ENCODE measurements at places on chromosomes 3 and 15.

DNA sequence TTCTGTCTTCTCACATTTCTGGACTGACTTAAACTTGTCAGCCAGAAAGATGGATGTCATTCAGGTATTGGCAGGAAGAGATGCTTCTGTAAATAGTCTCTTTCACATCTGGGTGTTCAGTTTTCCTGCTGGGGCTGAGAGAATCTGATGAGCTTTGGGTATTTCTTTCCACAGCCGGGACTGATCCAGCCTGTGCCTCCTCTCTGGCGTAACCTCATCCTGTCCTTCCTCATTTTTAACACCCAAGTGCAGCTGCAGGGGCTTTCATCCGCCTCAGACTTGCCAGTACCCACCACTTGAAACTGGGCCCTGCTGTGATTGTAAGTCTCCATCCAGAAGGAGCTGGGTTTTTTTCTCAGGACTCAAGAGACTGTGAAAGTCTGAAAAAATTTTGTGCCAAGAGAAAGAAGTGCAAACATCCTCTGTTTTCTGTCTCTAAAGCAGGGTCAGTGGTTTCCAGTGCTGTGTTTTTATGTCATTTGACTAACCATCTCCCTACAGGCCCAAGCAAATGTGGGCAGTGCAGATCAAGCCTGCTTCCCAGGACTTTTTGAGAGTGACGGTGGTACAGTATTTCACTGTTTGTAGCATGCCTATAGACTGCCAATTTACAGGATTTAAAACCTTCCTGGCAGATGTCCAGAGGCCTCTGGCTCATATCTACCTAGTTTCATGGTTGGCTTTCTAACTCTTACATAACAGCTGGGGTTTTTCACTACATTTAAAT is 342.7 kb downstream of the PTPRG start:
- DNase-seq = no peak

DNA sequence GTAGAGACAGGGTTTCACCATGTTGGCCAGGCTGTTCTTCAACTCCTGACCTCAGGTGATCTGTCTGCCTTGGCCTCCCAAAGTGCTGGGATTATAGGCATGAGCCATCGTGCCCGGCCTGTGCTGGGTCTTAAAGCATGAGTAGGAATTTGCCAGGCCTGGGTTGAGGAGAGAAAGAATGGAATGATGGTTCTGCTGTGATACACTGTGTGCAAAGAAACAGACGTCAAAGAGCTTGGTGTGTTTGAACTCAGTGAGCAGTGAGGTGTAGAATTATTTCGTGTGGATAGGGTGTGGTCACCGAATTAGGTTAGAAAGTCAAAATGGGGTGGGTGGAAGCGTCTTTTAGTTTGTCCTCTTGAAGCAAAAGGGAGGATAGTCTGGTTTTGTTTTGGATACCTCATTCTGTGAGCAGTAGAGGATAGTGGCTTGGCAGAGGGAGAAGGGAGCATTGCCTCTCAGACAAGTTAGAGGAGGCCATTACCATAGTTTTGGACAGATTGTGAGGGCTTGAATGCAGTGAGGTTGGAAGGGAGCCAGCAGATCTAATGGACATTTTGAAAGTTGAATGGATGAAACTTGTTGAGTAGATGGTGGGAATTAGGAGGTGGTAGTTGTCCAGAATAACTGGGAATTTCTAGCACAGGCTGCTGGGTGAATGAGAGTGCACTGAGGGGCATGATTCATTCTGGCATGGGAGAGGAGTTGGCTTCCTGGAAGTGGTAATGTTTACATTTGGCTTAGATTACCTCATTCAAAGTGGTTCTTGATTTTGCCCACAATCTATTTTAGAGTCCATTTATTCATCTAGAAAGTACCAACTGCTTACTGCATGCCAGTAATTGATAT is 27.2 kb downstream of the AKAP13 start:
- peak; percentile 89 for DNase-seq

- peak; percentile 46 for DNase-seq
Measured at GRCh38 chr3:171531716-171532115, 71.5 kb upstream of the TNIK start.

GRCh38 chr15:35937380-35937779 is 391.4 kb upstream of the DPH6 start:
- no peak for DNase-seq

- DNase-seq = no peak
Measured at GRCh38 chr3:20742903-20743552, 557.0 kb upstream of the SGO1 start.

DNA sequence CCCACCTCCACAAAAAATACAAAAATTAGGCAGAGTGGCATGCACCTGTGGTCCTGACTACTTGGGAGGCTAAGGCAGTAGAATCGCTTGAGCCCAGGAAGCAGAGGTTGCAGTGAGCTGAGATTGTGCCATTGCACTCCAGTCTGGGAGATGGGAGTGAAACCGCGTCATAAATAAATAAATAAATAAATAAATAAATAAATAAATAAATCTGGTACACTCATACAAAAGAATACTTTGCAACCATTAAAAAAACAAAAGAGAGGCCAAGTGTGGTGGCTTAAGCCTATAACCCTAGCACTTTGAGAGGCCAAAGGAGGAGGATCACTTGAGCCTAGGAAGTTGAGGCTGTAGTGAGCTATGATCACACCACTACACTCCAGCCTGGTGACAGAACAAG is 28.0 kb downstream of the MESP1 start:
- DNase-seq = no peak

GRCh38 chr3:24591191-24591590 is 96.5 kb upstream of the THRB start:
- DNase-seq = no peak

DNA sequence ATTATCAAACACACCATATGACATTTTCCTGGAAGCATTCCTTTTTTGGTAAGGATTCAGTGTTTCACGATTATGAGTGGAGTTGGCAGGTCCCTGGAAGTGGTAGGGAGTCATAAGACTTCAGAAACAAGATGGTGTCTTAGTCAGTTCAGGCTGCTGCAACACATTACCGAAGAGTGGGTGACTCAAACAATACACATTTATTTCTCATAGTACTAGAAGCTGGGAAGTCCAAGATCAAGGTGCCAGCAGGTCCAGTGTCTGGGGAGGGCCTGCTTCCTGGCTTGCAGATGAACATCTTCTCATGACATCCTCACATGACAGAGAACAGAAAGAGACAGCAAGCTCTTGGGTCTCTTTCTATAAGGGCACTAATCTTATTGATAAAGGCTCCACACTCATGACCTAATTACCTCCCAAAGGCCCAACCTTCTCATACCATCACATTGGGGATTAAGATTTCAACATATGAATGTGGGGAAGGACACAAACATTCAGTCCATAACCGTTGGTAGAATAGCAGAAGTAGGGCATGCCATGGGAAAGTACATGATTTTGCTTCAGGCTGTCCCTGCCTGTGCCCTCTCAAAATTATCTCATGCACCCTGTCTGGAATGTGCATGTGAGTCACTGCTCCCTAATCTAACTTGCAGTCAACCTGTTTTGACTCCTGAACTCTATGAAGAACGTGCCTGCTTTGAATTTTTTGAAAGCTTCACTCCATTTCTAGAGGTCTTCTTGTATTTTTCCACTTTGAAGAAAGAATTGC is 72.5 kb downstream of the GTPBP8 start:
- peak; percentile 82 for DNase-seq

DNA sequence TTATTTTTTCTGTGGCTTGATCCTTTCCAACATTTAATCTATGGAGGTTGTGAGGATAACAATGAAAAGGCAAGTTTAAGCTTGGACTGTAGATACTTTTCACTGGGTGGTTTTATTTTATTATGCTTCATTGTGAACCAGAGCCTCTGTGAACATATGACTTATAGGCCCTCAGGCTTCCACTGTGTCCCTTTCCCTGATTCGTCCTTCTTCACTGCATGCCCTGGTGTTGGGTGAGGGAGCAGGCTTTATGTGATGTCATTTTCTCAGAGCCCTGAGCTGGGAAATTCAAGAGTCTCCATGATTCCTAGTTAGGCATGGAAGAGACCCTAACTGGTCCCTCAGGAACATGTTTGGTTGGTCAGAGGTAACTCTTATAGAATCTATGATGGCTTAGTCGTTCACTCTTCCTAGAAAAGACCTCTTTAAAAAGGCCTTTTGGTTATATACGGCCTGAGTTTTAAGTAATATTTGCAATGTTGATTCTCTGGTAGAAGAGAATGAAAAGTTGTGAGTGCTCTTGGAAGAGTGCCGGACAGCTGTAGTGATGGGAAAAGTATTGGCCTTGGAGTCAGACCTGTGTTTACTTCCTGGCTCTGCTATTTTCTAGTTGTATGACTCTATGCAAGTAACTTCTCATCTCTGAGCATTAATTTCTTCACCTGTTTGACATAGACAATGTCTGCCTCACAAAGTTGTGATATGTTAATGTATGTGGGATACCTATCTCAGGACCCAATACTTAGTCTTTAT is 168.4 kb downstream of the LPP start:
- DNase-seq = no peak

GRCh38 chr15:70826634-70827033 is 27.3 kb downstream of the LARP6 start:
- DNase-seq = peak; percentile 88

DNA sequence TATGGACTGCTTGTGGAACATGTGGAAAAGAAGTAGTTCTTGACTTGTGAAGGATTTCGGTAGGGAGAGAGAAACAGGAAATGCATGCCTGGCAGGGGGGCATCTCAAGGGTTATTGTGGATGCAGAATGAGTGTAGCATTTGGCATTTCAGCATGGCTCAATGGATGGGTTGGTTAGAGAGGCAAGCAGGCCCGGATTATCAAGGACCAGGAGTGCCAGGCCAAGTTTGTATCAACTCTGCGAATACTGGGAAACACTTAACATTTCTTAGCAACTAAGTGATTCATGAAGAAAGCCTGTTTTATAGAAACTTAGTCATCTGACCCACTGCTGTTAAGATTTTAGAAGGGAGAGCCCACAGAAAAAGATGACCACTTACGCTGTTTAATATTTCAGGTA is 33.6 kb downstream of the KIF15 start:
- no peak for DNase-seq

- DNase-seq = no peak
Measured at GRCh38 chr3:81684751-81685395, 76.6 kb downstream of the GBE1 start.

DNA sequence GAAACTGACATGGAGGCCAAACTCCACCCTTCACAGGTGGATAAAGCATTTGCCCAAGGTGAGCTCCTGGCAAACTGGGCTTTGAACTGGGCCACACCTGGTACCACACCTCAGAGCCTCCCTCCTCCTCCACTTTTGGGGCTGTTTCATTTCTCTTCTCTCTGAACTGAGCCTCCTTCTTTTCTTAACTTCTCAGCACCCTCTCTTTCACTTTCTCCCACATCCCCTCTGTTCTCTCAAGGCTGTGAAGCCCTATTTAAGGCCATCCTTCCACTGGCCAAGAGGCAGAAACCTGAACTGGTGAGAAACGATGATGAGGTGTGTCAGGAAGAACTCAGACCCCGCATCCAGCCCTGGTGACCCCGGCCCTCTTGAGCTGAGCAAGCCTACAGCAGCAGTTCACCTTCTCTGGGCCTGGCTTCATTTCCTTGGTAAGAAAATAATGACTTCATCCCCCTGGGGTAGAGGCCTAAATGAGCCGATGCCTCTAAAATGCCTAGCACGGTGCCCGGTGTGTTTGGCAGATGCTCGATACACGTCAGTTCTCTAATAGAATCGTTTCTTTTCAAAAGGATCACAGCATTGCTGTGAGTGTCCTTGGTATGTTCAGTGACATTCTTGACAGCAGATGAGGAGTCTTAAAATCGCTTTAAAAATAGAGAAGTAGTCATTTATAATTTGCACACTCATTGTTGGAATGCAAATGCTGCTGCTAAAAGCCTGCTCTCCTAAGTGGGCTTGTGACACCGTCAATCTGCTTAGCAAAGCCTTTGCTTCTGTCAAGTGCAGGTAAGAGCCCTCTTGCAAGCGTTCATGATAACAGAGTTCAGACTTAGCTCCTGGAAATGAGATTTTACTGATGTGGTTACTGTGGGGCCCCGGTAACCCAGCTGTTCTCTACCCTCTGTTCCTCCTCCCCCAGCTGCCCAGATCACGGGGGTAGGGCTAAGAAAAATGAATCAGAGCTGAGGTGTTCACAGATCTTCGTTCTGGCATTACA is 97.7 kb upstream of the ATP2B2 start:
- DNase-seq = no peak

GRCh38 chr3:119681279-119681678 is 4.1 kb upstream of the COX17 start:
- DNase-seq = peak; percentile 56

DNA sequence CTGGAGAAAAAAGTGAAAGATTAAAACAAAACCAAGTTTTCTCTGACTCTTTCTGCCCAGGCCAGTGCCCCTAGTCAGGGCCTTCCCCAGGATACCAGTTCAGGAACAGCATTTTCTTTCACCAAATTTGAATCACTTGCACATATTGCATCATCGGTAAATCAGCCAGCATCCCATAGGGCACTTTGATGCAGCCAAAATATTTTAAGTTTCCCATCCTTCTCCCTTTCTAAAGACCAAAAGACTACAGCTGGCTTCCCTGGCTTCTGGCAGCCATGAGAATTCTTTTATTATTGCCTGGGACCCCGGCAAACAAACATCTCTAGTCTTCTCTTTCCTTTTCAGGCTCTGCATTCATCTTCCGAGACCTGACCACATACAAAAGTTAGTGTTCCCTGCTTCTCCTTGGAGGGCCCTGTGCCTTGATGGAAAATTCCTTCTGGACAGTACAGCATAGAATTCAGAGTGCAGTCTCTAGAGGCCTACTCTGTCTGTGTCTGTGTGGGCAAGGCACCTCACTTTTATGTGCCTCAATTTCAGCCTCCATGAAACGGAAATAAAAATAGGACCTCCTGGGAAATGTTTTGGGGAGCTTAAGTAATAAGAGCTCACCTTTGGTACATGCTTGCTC is 348.0 kb downstream of the VPS13C start:
- DNase-seq = no peak

DNA sequence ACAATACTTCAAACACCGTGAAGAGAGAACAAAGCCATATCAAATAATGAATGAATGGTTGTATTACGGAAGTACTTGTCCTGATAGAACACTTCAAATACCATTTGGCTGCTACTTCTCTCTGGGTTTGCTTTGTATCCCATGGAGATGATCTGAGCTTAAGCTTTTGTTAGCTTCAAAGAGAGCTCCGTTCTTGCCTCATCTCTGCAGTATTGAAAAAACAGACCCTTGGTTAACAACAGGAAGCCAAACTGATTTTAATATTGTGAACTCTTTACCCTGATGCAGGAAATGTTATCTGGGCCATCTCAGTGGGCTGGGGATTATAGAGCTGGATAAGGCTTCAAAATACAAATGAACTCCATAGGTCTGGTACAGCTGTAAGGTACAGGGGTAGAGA is 101.0 kb downstream of the CHL1 start:
- DNase-seq = no peak

DNA sequence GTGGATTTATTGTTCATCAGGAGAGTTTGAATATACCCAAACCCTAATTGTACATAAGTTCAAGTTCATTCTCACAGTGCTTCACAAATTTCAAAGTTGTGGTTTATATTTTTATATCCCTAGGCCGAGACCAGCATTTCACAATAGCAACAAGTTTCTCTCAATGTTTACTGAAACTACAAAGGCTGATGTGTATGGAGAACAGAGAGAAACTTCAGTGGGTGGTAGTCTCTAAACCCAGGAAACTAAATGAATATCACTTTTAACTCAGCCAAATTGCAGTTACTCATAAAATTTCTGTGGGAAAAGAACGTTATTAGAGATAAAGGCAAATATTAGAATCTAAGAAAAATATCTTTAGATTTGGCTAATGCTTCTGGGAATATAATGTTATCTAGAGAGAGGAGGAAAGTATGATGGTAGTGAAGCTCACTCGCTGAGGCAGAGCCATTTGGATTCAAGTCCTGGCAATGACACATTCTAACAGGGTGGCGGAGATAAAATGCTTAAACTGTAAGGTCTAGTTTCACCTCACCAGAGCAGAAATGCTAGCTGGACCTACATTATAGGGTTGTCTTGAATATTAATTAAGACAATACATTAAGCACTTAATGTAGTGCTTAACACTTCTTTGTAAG is 514.8 kb downstream of the EPHA3 start:
- no peak for DNase-seq
